ENCODE measurements at places on chromosomes 12 and 14.

DNA sequence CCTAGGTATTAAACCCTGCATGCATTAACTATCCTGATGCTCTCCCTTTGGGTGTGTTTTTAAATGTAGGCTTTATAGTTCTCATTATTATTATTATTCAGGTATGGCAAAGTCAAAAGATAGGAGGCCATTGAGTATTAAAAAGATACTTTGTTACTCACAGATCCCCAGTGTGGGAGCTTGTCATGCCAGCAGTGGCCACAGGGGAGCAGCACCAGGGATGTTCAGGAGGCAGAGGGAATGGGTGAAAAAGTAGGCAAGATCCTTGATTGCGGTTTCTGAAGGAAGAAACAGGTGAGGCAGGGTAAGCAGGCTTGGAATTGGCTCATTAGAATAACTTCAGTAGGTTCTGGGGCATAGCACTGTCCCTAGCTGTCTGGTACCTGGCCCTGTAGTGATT is 382.2 kb downstream of the MED13L start:
- DNase-seq = peak; percentile 24

DNA sequence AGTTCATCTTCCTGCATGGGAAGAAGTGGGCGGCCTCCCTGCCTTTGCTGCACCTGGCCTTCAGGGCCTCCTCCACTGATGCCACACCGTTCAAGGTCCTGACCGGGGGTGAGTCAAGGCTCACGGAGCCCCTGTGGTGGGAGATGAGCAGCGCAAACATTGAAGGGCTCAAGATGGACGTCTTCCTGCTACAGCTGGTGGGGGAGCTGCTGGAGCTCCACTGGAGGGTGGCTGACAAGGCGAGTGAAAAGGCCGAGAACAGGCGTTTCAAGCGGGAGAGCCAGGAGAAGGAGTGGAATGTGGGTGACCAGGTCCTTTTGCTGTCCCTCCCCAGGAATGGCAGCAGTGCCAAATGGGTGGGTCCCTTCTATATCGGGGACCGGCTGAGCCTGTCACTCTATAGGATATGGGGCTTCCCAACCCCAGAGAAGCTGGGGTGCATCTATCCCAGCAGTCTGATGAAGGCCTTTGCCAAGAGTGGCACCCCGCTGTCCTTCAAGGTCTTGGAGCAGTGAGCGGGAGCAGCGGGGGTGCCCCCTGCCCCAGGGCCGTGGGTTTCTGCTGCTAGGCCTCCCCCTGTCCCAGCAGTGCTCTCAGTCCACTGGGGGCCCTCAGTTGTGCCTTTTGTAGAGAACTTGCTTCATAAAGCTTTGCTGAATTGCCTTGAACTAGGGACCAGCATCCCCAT is 12.4 kb downstream of the CBLN3 start:
- DNase-seq = no peak

GRCh38 chr12:129103231-129103630 is 250.0 kb downstream of the GLT1D1 start:
- DNase-seq = no peak

GRCh38 chr14:40204441-40205175 is 772.4 kb upstream of the FBXO33 start:
- DNase-seq = peak; percentile 10

DNA sequence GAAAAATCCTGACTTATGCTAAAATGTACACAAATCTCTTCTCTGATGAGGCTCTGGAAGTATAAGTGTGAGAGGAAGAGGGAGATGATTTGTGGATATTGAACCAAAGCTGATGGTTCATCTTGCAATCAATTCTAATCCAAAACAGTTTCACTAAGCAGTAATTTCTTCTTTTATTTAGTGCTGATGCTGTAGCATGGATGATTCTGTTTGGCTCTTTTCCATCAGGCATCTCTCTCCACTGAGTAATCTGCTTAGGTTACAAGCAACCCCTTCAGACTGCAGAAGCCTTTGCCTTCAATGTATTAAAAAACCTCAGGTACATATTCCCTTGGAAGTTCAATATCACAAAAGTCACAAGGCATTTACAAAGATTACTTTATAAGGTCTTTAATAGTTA is 159.1 kb upstream of the CCDC198 start:
- DNase-seq = no peak

GRCh38 chr12:23930599-23930998 is 18.9 kb downstream of the SOX5 start:
- DNase-seq = no peak

- no peak for DNase-seq
These were observed 97.0 kb downstream of the ZFP36L1 start for GRCh38 chr14:68695856-68696255.

- no peak for DNase-seq
These were observed 3.4 kb downstream of the KCNA5 start for GRCh38 chr12:5047094-5047493.

DNA sequence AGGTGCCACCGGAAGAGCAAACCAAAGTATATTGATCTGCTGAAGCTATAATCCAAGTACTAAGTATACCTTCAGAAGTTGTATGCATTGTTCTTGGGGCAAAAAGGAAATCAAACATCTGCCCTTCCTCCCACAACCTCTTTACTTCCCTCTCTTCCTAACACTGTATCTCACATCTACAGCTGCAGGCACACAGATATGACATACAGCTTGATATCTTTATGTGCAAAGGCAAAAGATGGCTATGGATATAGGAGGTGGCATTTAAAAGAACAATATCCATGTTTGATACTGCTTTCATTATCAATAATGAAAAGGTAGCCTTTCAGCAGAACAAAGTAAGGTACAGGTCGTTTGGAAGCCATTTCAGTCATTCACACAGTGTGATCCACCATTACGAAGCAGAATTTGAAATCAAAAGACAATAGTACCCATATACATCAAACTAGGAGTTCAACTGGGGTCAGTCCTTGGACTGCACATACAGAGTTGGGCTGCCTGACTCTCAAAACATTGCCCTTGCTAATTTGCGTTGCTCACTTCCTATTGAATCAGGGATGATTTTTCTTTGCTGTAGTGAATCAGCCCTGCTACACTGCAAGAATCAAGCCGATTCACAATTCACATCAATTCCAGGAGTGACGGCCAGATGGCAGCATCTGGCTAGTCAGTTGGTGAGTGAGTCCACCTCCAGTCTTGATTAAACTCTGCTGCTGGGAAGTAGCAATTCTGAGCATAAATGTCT is 8.9 kb downstream of the ANG start:
- peak; percentile 77 for DNase-seq

GRCh38 chr12:15669256-15669948 is 119.8 kb downstream of the EPS8 start:
- no peak for DNase-seq

DNA sequence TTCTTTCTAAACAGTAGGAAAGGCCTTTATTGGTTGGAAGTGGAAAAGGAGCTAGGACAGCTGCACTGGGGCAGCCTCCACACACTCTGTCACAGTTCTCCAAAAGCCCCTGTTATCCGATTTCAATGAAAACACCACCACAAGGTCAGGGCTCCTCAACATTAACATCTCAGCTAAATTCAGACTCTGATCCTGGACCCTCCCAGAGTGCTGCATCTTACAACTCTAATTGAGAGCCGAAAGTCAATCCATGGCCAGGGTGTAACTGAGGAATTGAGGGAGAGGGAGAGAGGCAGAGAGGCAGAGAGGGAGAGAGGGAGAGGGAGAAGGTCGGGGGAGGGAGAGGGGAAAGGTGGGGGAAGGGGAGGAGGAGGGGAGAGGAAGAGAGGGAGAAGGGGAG is 32.1 kb downstream of the DICER1 start:
- DNase-seq = no peak

- DNase-seq = no peak
These were observed 15.6 kb downstream of the CCDC198 start for GRCh38 chr14:57478050-57478449.

GRCh38 chr12:131747276-131748177 is 36.6 kb downstream of the SFSWAP start:
- DNase-seq = no peak

- no peak for DNase-seq
These were observed 476.5 kb downstream of the APAF1 start for GRCh38 chr12:99121546-99121945.

GRCh38 chr12:12792421-12792820 is 7.0 kb downstream of the APOLD1 start:
- DNase-seq = no peak

DNA sequence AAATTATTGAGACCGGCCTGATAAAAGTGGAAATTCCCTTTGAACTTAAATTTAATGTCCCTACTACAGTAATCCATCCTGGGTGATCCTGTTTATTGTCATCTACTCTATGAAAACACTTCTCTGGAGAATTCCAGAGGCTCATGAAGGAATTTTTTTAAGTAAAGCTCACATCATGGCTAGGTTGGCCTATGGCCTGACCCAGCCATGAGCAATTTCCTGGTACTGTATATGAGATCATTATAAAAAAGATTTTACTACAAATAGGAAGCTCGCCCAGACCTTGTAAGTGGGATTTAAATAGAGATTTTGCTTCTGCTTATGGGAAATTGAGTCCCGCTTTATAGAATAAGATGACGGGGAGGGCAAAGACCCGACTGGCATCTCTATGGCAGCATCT is 215.5 kb downstream of the DPF3 start:
- DNase-seq = no peak

DNA sequence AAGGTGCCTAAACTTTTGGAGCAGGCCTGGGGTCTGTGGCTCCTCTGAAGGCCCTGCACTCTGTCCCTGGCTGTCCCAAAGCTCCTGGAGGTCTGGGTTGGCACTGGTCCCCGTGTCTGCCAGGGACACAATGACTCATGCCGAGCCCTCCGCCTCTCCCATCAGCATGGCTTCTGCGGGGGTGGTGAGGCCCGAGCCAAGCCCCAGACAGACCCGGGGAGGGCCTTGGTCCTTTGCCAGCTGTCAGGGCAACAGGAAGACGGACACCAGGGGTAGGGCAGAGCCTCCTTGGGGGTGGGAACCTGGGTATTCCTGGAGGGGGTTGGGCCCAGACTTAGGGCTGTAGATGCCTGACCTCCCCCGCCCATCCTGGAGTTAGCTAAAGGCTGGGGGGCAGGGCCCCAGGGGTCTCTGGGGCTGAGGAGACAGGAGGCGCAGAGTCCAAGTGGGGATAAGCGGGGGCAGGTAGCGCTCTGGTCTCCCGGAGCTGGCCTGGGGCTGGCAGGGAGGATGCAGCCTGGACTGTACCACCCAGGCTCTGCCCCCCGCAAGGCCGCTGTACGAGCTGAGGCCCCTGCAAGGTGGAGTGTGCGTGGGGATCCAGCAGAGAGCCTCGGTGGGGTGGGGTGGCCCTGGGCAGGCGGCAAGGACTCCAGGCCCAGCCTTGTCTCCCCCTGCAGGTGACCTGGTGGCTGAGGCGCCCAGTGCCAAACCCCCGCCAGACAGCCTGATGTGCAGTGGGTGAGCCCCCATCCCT is 16.4 kb upstream of the PUS1 start:
- no peak for DNase-seq

- no peak for DNase-seq
These were observed 100.4 kb upstream of the PPFIA2 start for GRCh38 chr12:81859521-81859920.

- DNase-seq = no peak
These were observed 197.4 kb upstream of the ARID2 start for GRCh38 chr12:45532113-45532512.

DNA sequence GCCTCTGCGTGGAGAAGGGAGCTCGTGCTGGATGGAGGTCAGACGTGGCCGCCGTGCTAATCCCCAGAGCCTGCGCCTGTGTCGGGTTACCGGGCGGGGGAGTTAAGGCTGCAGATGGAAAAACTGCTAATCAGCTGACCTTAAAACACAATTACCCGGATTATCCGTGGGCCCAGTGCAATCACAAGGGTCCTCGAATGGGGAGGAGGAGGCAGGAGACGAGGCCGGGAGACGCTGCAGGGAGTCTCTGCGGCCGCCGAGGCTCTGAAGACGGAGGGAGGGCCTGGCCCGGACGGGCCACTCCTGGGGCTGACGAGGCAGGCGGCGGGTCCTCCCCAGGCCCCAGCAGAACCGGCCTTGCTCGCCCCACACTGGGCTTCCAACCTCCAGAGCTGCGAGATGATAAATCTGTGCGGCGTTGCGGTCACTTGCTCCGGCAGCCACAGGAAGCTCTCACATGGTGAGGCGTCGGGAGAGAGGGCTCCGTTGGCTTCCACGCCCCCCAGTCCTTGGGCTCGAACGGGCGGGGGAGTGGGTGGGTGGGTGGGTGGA is 32.9 kb upstream of the FBRSL1 start:
- no peak for DNase-seq

GRCh38 chr12:59736786-59737185 is 141.0 kb downstream of the SLC16A7 start:
- DNase-seq = peak; percentile 32

GRCh38 chr12:107228076-107228475 is 134.7 kb upstream of the CRY1 start:
- no peak for DNase-seq

DNA sequence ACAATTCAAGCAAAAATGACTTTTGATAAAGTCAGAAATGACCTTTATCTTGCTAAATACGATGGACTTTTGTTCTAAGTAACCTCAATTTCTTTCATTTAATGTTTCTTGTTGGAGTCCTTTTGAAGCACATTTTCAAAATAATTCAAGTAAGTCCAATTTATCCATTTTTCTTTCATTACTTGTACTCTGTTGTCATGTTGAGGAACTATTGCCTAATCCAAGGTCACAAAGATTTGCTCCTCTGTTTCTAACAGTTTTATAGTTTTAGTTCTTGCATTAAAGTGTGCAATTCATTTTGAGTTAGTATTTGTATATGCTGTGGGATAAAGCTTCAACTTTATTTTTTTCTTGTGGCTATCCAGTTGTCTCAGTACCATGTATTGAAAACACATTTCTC is 66.7 kb downstream of the CCER1 start:
- no peak for DNase-seq

- peak; percentile 78 for DNase-seq
These were observed 72.4 kb upstream of the USP44 start for GRCh38 chr12:95623554-95624170.

DNA sequence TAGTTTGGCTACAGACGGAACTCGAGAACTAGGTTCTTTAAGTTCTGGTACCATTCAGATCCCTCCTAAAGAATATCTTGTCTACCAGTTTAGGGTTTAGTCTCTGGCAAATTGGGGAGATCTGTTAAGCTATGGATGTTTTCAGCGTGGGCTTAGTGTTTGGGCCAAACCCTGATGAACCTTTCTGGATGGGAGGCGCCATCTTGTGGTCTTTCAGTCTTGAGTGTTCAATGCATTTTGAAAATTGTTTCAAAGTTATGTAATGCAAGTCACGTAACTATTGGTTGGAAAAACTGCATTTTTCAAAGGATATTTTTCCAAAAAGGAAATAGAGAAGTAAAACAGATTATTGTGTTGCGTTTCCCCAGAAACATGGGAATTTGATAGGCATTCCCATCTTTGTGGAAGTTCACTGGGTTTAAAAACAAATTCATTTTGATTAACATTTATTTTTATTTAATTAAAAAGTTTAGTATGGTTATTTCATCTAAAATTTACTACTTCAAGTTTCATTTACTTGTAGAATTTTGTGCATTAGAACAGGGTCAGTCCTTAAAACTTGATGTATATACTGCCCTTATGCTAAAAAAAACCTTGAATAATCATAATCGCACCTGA is 169.0 kb downstream of the PRIMA1 start:
- peak; percentile 45 for DNase-seq

Measured in Caco-2 (cell line).